ENCODE measurements at places on chromosomes 11 and 22. TPM values are rescaled to one million over a fixed set of nuclear protein-coding genes. Genes with fewer than 3 reads are reported as not detected.

The SYNGR1 gene
- 2.6 TPM for total RNA-seq

The MRGPRF gene
- 0.30 TPM for total RNA-seq

The FREY1 gene
- 0.65 TPM for total RNA-seq

The ZBTB16 gene
- 21.7 TPM for total RNA-seq

The MMP7 gene
- total RNA-seq, result 0.97 TPM

The NEFH gene
- 0.97 TPM for total RNA-seq

The TRIM49 gene
- total RNA-seq, result not detected

The ENTHD1 gene
- total RNA-seq, result not detected

The CYTH4 gene
- total RNA-seq, result not detected

The RAB36 gene
- 1.6 TPM for total RNA-seq

The SLC22A9 gene
- total RNA-seq, result not detected

Data from epithelial cell of umbilical artery (primary cell).